ENCODE measurements at places on chromosomes 2 and 18.

DNA sequence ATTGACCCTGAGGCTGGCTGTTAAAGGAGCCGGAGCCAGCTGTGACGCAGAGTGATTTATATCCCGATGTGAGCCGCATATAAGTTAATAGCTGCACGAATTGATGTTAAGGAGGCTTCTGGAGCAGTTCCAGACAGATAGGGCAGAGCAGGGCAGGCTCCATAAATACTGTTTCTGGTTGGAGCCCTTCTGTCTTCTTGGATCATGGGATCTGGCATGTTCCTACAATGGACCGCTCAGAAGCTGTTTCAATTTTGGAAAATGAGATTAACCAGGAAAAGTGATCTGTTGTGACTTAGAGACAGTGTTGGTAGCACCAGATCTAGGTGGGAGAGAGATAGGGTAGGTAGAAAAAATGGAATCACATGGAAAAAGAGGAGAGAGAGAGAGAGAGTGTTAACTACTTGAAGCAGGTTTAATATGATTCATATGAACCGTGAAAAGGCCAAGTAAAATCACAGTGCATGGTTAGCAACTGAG, 4.8 kb upstream of the IGFBP5 start:
- no peak for DNase-seq

GRCh38 chr2:168188002-168188401, 59.4 kb downstream of the STK39 start:
- DNase-seq: no peak

- DNase-seq: no peak
These were observed 46.6 kb downstream of the KCMF1 start for GRCh38 chr2:85017411-85018048.

GRCh38 chr2:237405605-237406004, 8.4 kb downstream of the COL6A3 start:
- DNase-seq: no peak

- DNase-seq: no peak
These were observed 57.2 kb upstream of the SPOPL start for GRCh38 chr2:138444411-138444810.

DNA sequence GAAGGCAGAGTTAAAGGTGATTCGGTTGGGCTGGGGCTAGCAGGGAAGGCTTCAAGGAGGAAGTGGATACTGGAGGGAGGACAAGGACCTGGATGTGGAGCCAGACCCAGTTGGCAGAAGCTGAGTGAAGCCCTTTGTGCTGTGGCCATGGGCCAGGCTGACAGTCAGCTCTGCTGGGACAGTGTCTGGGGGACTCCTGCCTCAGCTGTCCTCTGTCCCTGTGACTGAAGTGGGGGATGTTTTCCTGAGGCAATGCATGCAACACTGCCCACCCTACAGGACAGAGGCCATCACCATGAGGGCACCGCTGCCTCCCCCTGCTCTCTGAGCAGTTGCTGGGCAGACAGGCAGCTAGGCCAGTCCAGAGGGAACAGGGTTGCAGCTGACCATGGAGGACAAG, 40.0 kb downstream of the ST8SIA5 start:
- no peak for DNase-seq

DNA sequence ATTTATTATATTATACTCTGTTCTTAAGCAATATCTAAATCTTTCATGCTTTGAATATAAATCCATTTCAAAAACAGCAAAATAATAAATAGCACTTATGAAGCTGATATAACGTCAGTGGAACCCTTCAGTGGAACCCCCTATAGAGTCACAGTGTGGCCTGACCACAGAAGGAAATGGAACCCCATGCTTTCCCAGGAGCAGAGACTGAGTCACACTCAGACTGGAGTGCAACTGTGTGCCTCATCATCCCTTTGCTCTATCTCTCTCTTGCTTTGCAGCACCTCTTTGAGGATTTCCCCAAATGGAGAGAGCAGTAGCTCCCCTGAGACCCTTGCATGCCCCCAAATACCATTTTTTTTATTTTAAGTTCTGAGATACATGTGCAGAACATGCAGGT, 13.1 kb downstream of the NXPH2 start:
- DNase-seq: no peak

- DNase-seq: no peak
These were observed 137.1 kb downstream of the CTIF start for GRCh38 chr18:48675912-48676311.

DNA sequence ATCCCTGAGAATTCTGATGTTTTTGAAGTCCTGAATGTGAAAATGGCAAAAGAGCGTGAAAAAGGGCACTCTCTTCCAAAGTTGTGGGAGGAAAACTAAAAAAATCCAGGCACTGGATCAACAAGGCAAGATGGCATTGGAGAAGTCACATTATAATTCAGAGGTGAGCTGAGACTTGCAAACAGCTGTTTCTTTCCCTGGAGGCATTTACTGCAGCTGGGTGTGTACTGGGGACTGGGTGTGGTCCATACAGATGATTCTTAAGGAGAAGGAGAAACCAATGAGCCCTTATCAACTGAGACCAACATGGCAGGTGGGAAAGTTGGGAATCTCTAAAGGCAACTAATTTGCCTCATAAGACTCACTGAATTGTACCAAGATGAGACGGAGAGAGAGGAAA, 313.9 kb downstream of the TRIB2 start:
- DNase-seq: no peak

- no peak for DNase-seq
These were observed 38.0 kb upstream of the GPD2 start for GRCh38 chr2:156398176-156398575.

DNA sequence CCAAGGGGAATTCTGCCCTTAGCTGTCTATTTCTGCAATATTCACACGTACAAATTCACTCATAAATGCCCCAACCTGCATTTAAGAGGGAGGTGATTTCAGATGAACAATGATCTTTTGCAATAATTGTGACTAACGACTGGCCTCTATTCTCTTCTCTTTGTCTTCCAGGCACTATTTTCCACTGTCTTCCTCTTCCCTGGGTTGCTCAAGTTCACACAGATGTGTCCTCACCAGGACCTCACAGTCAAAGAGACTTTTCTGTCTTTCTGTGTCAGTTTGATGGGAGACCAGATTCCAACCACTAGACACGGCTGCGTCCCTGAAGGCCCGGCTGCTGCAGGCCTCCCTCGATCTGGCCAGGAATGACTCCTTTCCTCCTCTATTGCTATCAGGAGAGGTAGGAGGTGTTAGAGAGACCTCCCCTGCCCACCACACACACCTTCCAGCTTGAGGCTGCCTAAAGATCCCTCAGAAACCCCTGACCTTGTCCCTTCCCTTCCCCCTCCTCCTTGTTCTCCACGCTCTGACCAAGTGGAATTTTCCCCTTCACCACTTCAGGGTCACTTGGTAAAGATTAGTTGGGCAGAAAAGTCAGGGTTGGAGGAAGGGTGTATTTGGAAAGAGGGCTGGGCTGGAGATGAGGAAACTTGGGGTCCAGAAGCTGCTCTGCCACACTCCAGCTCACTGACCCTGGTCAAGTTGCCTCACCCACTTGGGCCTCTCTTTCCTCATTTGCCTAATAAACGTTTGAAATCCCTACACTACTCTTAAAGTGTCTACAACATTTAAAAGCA, 109.2 kb upstream of the COPS8 start:
- DNase-seq: no peak

DNA sequence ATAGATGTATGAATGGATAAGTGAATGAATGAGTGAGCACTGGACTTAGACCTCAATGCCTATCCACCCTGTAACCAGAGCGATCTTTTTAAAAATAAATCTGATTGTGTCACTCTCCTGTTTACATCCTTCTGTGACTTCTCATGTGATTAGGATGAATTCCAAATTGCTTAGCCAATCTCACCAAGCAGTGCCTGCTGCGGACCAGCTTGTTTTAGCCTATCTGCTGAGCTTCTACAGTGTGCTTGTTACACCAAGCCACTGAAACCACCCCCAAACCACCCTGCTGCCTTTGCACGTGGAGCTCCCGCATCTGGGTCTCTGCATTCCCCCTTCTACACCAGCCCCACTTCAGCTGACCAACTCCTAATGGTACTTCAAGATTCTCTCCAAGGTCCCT, 265.4 kb downstream of the EN1 start:
- DNase-seq: no peak

- peak; percentile 70 for DNase-seq
These were observed 566.0 kb downstream of the TMX3 start for GRCh38 chr18:68148863-68149262.

- DNase-seq: peak; percentile 21
These were observed 28.0 kb downstream of the UBE2E3 start for GRCh38 chr2:181008407-181008806.

DNA sequence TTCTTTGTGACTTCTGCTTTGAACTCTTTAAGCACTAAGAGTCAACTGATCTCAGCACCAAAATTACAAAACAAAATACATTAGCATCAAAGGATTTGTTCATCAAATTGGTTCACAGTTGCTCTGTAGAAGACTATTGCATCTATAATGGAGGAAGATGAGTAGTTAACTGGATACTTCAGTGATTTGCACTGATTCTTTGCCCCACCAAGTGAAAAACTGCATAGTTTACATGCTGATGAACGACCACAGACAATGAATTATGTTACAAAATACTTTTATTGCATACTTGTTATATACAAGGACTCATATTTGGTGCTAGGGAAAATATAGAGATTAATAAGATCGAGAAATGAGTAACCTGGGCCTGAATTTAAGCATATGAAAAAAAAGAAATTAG, 107.2 kb downstream of the SCG2 start:
- DNase-seq: no peak

GRCh38 chr18:11963991-11964484, 17.3 kb upstream of the IMPA2 start:
- peak; percentile 37 for DNase-seq

GRCh38 chr18:24201699-24202687, 63.1 kb downstream of the CABYR start:
- no peak for DNase-seq

DNA sequence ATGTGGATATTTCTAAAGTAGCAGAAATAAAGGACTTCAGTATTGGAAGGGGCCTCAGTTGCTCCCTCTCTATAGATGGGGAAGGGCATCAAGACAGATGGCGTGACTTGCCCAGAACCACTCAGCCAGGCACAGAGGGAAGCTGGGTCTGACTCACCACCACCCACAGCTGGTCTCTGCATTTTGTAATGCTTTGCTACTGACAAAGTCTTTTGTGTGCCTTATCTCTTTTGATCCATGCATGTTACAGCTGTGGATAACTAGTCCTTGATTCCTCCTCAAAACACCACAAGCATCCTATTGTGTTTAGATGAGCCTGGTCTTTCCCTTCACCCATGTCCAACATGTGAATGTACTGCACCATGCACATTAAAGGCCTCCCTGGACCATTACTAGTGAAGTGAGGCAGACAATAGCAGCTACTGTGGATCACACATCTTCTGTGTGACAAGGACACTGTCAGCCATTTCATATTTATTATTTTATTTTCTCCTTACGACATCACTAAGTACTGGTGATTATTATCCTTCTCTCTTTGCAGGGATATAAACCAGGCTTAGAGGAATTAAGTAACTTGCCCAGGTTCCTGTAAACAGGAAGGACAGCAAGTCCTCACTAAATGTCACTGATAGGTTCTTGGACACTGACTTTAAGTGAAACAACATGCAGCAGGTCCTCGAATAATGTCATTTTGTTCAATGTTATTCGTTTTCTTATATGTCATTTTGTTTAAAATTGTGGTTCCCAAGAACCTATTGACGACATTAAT, 29.6 kb upstream of the IL37 start:
- DNase-seq: no peak
